ENCODE measurements at places on chromosomes 1 and 21. TPM values are rescaled to one million over a fixed set of nuclear protein-coding genes. Genes with fewer than 3 reads are reported as not detected.
A peak's percentile ranks its signal among the peaks of the same experiment; 100 is the strongest.

SH2D2A gene
- total RNA-seq, result not detected

DNA sequence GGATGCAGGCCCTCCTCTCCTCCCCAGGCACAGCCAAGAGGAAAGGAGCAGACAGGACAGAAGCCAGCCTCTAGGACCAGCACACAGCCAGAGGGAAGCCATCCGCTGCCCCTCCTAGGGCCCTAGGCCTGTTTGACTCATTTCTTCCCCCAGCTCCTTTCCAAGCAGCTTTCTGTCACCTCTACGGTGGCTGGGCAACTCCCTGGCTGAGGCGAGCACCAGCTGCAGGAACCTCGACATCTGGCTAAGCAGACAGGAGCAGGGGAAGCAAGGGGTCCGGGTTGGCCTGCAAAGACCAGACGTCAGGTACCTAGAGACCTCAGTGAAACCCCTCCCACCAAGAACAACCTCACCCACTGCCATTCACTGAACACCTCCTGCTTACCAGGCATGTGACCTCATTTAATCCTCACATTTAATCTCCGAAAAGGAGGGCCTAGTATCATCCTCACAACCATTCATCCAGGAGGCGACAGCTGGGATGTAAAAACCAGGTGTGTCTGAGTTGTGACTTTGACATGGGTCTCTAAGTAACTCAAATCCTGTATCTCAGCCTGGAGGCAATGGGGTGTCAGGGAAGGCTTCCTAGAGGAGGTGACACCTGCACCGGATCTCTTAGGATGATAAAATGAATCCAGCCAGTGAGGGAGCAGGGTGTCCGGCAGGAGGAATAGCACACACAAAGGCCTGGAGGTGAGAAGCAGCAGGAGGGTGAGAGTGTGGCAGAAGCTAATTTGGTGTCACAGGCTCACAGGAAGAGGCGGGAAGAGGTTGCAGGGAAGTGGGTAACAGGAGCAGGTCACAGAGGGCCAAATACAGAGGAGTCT, 5.9 kb downstream of the LRP8 start:
- no peak overlapping the region for H3K4me3 ChIP-seq
- no peaks in the 10 kb centered on the region for H3K27me3 ChIP-seq
- H3K36me3 ChIP-seq, result no peaks in the 10 kb centered on the region
- DNase-seq, result no peak

LRP8 gene
- total RNA-seq, result 2.8 TPM

DNA sequence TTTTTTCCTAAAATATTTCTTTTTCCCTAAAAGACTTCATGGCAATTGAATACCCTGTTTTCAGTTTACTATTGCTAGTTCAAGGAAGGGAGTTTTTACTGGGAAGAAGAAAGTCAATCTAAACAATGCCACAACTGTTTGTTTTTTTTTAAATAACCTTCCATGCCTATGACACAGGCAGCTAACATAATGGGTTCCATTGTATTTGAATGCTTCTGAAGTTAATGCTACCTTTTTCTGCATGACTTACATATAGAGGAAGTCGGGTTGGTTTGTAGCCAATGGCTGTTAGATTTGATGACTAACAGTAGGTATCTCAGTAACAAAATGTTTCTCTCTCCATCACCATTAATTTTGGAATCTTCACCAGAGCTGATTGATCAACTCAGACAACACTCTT, 134.0 kb downstream of the KIF26B start:
- H3K36me3 ChIP-seq, result no peaks in the 10 kb centered on the region
- H3K27me3 ChIP-seq, result no peaks in the 10 kb centered on the region
- H3K4me3 ChIP-seq, result no peak overlapping the region
- DNase-seq, result no peak
- H3K27ac ChIP-seq, result no peak overlapping the region
- no peaks in the 10 kb centered on the region for H3K4me1 ChIP-seq

GRCh38 chr1:9294405-9294773, 1.7 kb downstream of the SPSB1 start:
- H3K27ac ChIP-seq, result peak overlapping the region; percentile 93
- no peaks in the 10 kb centered on the region for H3K27me3 ChIP-seq
- DNase-seq, result no peak
- H3K4me3 ChIP-seq, result peak overlapping the region; percentile 78
- peaks cover 63% of the 10 kb centered on the region for H3K4me1 ChIP-seq

- no peaks in the 10 kb centered on the region for H3K27me3 ChIP-seq
- H3K36me3 ChIP-seq, result no peaks in the 10 kb centered on the region
- no peak overlapping the region for H3K27ac ChIP-seq
- peaks cover 29% of the 10 kb centered on the region for H3K4me1 ChIP-seq
These were observed 8.0 kb upstream of the BCAR3 start for GRCh38 chr1:93689521-93690223.

GRCh38 chr1:53274541-53275185, 36.3 kb upstream of the MAGOH start:
- H3K4me1 ChIP-seq, result peaks cover 11% of the 10 kb centered on the region
- H3K4me3 ChIP-seq, result no peak overlapping the region
- DNase-seq, result no peak
- no peaks in the 10 kb centered on the region for H3K36me3 ChIP-seq
- H3K27ac ChIP-seq, result no peak overlapping the region

RPE65 gene
- total RNA-seq, result not detected

DNA sequence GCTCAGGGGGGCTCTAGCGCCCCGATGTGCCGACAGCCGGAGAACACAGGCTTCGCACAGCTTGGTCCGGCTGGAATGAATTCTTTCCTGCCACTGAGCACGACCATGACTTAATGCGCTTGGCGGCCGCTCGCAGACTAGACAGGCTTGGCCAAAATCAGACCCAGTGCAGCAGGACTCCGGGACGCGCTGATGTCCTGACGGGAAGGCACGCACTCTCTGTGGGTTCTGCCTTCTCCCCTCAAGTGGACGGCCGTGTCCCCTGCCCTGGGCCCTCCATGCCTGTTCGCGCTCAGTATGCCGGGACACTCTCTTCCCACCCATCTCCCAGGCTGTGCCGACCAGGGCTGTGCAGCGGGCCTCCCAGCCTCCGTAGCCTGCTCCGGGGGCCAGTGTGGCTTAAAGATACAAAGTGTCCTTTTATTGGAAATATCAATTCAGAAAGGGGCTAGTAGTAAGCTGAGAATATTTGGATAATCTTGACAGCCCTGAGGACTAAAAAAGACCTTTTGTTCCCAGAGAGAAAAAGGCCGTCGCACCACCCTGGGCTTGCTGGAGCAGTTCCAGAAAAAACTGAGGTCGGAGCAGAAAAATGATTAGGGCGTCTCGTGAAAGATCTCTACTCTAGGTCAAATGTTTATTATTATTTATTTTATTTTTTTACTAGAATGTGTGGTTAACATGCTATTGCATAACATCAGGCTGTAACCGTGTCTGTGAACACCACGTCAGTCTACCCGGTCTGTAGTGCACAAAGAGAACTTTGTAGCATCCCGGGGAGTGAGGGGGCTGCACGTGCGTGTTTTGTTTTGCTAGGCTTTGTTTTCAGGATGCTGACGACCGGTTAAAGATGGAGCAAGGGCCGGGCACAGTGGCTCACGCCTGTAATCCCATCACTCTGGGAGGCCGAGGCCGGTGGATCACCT, 88.1 kb upstream of the ARHGEF16 start:
- no peaks in the 10 kb centered on the region for H3K36me3 ChIP-seq
- H3K4me3 ChIP-seq, result no peak overlapping the region
- H3K27ac ChIP-seq, result peak overlapping the region; percentile 2
- no peak for DNase-seq
- H3K27me3 ChIP-seq, result peaks cover 53% of the 10 kb centered on the region

- H3K4me3 ChIP-seq, result no peak overlapping the region
- H3K27me3 ChIP-seq, result no peaks in the 10 kb centered on the region
- DNase-seq, result no peak
- H3K27ac ChIP-seq, result no peak overlapping the region
- peaks cover 51% of the 10 kb centered on the region for H3K36me3 ChIP-seq
These were observed 52.7 kb upstream of the DIP2A start for GRCh38 chr21:46406001-46406400.

- H3K27me3 ChIP-seq, result no peaks in the 10 kb centered on the region
- no peak overlapping the region for H3K27ac ChIP-seq
- H3K4me3 ChIP-seq, result no peak overlapping the region
- no peak for DNase-seq
These were observed 164.6 kb downstream of the CYYR1 start for GRCh38 chr21:26408511-26408910.

- no peak for DNase-seq
- H3K4me1 ChIP-seq, result no peaks in the 10 kb centered on the region
- no peaks in the 10 kb centered on the region for H3K36me3 ChIP-seq
- no peak overlapping the region for H3K27ac ChIP-seq
- H3K4me3 ChIP-seq, result no peak overlapping the region
These were observed 10.8 kb downstream of the NTMT2 start for GRCh38 chr1:170156594-170156993.

DNA sequence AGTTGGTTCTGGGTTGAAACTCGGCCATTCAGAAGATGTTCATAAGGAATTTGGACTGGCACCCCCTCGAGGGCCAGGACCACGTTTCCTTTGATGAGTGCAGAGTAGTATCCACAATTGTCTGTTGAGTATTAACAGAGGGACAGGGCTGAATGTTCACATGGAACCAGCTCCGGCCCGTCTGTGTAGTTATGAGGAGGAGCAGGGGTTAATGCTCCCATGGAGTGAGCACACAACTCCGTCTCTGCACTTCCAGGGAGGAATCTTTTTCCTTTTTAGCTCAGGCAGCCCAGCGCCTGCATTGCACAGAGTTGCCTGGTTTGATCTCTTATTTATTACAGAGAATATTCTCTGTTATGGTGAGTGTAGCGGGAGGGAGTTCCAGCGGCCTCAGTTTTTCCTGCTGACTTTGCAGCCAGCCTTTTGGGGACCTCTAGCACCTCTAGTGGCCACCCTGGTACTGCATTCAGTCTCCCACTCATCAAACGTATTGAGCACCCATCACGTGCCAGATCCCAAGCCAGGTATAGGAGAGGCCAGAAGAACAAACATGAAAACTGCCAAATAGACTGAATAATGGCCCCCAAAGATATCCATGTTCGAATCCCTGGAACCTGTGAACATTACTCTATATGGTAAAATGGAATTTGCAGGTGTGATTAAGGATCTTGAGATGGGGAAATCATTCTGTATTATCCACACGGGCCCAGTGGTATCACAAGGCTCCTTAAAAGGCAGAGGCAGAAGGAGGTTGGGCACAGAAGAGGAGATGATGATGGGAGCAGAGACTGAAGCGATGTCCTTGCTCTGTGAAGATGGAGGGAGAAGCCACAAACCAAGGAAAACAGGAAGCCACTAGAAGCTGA, 167.7 kb upstream of the CSF3R start:
- no peak overlapping the region for H3K4me3 ChIP-seq
- H3K36me3 ChIP-seq, result no peaks in the 10 kb centered on the region
- H3K27me3 ChIP-seq, result peaks cover 50% of the 10 kb centered on the region

GSTM5 gene
- 1.4 TPM for total RNA-seq

SAMD13 gene
- total RNA-seq, result 0.89 TPM

PSEN2 gene
- 17.0 TPM for total RNA-seq

DNA sequence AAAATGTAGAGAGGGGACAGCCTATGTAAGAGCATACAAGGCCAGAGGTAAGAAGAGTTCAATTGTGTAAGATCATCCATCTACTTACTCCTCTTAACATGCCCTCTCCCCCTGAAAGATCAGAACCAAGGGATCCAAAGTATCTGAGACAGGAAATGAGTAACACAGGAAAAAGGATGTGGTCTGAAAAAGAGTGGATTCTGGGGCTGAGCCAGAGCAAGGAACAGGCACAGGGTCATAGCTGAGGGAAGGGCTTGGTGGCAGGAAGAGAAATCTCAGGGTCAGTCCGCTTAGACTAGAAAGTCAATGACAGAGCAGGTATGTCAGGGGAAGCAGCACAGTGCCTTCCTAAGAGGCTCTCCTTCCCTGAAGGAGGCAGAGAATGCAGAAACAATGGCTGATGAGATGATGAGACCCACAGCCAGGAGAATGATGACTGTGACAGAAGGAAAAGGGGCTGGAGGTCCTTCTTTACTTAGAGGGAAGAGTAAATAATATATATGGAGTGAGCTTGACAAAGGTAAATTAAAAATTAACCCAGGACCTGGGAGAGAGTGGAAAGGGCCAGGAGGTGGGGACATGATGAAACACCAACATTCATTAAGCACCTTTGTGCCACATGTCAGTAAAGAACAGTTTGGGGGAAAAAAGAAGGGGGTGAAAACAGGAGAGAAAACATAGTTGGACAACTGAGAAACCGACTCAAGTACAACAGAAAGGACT, 26.2 kb upstream of the A3GALT2 start:
- peak overlapping the region; percentile 79 for H3K4me3 ChIP-seq
- peaks cover 78% of the 10 kb centered on the region for H3K4me1 ChIP-seq
- peak overlapping the region; percentile 94 for H3K27ac ChIP-seq
- no peaks in the 10 kb centered on the region for H3K27me3 ChIP-seq
- H3K36me3 ChIP-seq, result no peaks in the 10 kb centered on the region

DNA sequence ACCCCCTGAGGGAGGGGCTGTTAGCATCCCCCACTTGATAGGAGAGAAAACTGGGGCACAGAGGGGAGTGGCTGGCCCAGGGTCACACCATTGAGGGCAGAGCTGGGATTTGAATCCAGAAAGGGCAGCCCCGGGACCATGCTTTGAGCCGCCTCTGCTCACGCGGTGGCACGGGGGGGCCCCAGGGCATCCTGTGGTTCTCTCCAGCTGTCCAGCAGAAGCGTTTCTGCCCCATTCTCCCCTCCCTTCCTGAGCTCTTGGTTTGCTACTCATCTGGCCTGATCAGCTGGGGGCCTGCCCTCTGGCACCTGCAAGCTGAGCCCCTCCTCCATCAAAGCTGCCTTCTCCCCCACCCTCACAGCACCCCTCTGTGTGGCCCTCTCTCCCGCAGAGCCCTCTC, 37.5 kb downstream of the FBXO2 start:
- H3K27me3 ChIP-seq, result peaks cover 39% of the 10 kb centered on the region
- H3K4me1 ChIP-seq, result no peaks in the 10 kb centered on the region
- no peak for DNase-seq
- H3K27ac ChIP-seq, result no peak overlapping the region
- no peak overlapping the region for H3K4me3 ChIP-seq
- no peaks in the 10 kb centered on the region for H3K36me3 ChIP-seq

- no peak for DNase-seq
- no peaks in the 10 kb centered on the region for H3K36me3 ChIP-seq
- no peak overlapping the region for H3K4me3 ChIP-seq
- no peaks in the 10 kb centered on the region for H3K27me3 ChIP-seq
- peaks cover 49% of the 10 kb centered on the region for H3K4me1 ChIP-seq
These were observed 779 bp downstream of the THEM5 start for GRCh38 chr1:151852733-151853132.

GRCh38 chr1:109398343-109399225, 866 bp upstream of the SORT1 start:
- H3K4me1 ChIP-seq, result peaks cover 46% of the 10 kb centered on the region
- peak overlapping the region; percentile 85 for H3K27ac ChIP-seq
- H3K4me3 ChIP-seq, result peak overlapping the region; percentile 73

DNA sequence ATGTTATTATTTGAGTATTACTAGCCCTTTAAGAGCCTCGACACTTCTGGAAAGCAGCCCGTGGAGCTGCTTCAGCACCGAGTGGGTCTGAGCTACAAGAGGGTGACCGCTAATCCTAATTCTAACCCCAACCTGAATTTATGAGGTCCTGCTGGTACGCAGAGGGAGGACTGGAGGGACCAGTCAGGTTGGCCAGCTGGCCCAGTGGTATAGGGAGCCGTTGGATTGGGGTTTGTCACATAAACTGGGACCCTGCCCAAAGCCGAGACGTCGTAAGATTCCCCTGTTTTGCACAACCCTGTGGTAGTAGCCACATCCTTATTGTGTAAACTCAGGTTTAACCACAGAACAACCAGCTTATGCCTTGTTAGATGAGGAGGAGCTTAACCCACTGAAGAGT, 60.8 kb upstream of the F3 start:
- H3K4me1 ChIP-seq, result no peaks in the 10 kb centered on the region
- H3K36me3 ChIP-seq, result no peaks in the 10 kb centered on the region
- H3K27ac ChIP-seq, result no peak overlapping the region
- no peak overlapping the region for H3K4me3 ChIP-seq
- H3K27me3 ChIP-seq, result no peaks in the 10 kb centered on the region
- no peak for DNase-seq

- peak overlapping the region; percentile 70 for H3K4me3 ChIP-seq
- H3K4me1 ChIP-seq, result peaks cover 18% of the 10 kb centered on the region
- H3K27me3 ChIP-seq, result peaks cover 9% of the 10 kb centered on the region
- H3K27ac ChIP-seq, result peak overlapping the region; percentile 74
- no peak for DNase-seq
These were observed 14.0 kb upstream of the ALX3 start for GRCh38 chr1:110084227-110085078.
